ENCODE measurements at places on chromosomes 13 and 19.

- peak; percentile 20 for DNase-seq
Measured at GRCh38 chr13:95603887-95604555, 40.5 kb downstream of the DZIP1 start.

GRCh38 chr19:10384580-10384979 lies 4.2 kb upstream of the TYK2 start:
- DNase-seq = no peak

GRCh38 chr19:45187421-45188100 lies 9.0 kb downstream of the BLOC1S3 start:
- no peak for DNase-seq

GRCh38 chr13:100549316-100549715 lies 39.3 kb downstream of the GGACT start:
- no peak for DNase-seq

DNA sequence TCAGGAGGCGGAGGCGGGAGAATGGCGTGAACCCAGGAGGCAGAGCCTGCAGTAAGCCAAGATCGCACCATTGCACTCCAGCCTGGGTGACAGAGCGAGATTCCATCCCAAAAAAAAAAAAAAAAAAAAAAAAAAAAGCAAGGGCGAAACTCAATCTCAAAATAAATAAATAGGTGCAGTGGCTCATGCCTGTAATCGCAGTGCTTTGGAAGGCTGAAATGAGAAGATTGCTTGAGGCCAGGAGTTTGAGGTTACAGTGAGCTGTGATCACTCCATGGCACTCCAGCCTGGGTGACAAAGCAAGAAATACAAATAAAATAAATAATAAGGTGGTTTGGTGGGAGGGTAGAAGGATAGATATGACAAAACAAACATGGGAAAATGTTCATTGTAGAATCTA lies 39.0 kb upstream of the CYP2S1 start:
- DNase-seq = no peak

- no peak for DNase-seq
Measured at GRCh38 chr13:43309311-43309710, 285.9 kb downstream of the DNAJC15 start.

- DNase-seq = no peak
Measured at GRCh38 chr19:52946322-52947310, 16.1 kb downstream of the ZNF816 start.

DNA sequence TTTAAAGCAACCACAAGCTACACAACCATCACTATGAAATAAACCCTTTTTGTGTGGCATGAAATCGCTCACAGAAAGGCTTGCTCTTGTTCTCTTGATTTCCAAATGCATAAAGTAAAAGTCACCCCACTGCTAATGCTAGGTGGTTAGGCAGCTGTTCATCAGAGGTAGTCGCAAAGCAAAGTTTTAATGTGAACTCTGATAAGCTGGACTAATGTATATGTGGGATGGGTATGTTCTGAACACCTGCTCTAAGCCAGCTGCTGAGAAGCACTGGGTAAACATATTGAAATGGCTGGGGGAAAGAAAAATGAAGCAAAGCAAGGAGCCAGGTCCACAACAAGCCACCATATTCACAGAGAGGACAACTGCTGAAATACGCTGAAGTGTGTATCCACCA lies 142.3 kb downstream of the KLF12 start:
- DNase-seq = no peak

DNA sequence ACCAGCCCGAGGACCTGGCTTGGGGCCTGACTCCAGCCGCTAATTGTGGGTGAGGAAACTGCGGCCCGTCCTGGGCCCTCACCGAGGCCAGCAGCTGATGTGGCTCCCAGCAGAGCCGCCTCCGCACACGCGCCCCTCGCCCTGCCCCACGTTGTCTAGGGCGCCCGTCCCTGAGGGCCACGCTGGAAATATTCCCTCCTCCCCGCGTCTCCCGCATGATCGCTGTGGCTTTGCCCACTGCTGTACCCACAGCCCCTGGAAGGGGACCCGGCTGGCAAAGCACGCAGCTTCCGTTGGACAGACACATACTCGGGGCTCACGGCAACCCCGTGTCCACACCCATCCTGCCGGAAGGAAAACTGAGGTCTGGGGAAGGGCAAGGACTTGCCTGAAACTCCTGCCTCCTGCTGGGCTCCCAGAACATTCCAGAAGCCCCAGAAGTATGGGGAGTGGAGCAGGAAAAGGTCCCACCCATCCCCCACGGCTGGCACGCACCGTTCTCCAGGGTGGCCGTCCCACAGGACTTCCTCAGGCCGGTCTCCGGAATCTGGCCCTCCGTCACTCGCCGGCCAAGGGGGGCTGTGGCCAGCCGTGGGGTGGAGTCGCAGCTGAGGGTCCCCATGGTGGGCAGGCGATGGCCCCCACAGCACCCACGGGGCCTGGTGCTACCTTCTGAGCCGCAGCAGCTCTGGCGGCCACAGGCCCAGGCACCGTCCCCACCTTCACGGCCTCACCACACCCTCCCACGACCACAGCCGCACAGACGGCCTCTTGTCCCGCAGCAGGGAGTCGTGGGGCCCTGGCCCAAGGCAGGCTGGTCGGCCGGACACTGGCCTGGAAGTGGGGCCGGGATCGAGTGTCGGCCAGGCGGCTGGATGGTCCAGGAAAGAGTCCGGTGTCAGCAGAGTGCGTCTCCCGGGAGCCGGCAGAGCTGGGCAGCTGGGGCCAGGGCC lies 13.6 kb upstream of the SHC2 start:
- DNase-seq = no peak

GRCh38 chr19:48253999-48254398 lies 1.7 kb downstream of the CARD8 start:
- no peak for DNase-seq

DNA sequence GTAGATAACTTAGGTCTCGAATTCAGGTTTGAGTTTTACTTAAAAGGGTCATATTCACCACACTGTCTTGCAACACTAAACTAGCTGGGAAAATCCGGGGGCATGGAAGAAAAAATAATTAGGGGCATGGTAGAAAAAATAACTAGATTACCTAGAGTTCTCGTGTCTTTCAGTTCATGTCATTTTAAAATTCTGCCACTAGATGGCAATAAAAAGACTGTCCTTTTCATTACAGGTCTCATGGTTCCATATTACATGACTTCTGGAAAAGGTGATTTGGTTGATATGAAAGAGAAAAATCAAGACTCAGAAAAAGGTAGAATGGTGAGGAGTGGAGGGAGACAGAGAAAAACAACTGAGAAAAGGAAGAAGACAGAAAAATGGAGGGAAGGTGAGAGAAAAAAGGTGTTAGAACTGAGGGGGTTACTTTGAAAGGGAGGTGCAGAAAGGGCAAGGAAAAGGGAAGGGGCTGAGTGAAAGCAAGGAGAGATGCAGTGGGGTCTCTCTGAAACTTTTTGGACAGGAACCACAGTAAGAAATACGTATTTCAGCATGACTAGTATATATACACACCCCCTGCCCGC lies 299.0 kb downstream of the KLF12 start:
- peak; percentile 48 for DNase-seq

DNA sequence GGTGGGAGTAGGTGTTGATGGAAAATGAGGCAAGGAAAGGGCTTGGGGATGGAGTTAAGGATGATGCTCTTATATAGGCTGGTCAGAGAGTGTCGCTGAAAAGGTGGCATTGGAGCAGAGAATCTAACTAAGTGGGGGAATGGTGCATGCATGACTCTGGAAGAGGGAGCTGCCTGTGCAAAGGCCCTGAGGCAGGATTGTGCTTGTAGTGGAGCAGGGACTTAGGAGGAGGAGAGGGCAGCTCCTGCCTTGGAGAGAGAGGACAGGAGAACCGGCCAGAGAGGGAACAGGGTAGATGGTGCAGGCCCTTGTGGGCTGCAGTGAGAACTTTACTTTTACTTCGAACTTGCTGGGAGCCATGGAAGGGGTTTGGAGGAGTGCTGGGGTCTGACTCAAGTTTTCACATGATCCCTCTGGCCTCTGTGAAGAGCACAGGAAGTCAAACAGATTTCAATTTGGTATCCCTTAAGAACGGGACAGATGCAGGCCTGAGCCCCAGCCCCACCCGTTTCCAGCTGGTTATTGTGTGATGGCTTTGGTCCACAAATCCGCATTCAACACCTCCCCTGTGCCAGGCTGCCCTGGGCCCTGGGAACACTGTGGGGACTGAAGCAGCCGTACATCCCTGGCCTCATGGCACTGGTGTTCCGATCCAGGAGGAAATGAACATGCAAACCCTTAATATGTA lies 7.0 kb downstream of the AP2A1 start:
- no peak for DNase-seq

GRCh38 chr13:55230570-55230908 lies 1910.2 kb upstream of the PRR20A start:
- no peak for DNase-seq

- no peak for DNase-seq
Measured at GRCh38 chr19:947090-947706, 21.4 kb downstream of the ARID3A start.

DNA sequence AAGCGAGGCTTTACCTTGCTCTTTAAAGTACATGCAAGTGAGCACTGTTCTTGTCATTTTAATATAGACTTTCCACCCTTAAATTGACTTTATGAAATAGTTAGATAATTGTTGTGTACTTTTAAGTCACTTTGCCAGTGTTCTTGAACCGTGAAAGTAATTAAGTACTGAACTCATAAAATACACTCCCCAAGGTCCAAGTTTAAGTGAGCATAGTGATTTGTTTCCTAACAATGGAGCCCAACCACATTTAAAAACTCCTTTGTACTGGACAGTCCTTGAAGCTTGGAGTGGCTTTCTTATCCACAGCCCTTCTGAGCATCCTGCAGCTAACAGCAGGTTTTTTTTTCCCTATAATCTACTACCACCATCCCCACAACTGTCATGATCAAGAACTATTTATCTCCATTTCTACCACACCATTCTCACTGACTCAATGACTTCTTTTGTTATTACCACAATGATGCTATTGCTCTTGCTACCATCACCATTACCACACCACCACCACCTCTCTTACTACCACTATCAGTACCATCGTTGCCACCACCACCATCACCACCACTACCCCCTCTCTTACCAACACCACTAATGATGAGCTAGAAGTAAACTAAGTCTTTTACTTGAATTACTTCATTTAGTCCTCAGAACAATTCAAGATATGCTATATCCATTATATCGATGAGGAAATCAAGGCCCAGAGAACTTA lies 452.6 kb downstream of the DIAPH3 start:
- no peak for DNase-seq

DNA sequence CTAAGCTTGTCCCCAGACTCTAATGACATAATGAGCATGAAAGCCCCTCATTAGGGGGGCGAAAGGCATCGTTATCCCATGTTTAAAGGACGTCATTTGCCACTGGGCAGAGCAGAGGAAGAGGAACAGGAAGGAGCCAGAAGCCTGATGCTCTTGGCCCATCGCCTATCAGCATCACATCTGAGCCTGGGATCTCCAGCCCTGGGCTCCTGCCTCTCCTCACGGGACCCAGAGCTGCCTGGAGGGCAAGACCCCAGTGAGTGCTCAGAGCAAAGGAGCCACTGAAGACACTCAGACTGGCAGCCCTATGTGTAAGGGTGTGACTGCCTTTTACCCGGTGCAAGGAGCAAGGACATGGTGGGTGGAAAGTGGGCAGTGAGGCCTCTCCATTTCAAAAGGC lies 115.0 kb upstream of the ZNF507 start:
- no peak for DNase-seq

DNA sequence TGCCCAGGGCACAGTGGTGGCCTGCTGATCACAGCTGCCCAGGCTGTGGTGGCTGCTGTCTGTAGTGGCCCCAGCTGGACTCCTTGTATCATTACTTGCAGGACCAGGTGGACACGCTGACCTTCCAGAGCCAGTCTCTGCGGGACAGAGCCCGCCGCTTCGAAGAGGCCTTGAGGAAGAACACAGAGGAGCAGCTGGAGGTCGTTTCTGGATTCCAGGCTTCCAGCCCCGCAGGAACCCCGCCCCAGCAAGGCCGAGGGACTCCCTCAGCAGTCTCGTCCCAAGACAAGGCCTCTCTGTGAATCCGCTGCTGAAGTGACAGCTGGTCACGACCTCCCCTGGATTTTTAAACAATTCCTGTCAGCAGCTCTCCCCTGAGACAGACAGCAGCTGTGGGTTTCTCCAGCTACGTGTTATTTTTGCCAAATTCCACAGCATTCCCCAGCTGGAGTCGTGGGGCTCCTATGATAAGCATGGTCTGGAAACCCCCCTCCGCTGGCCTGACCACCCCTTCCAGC lies 98.3 kb downstream of the SLC7A1 start:
- no peak for DNase-seq

GRCh38 chr19:18478545-18479311 lies 40.8 kb upstream of the ISYNA1 start:
- peak; percentile 77 for DNase-seq

DNA sequence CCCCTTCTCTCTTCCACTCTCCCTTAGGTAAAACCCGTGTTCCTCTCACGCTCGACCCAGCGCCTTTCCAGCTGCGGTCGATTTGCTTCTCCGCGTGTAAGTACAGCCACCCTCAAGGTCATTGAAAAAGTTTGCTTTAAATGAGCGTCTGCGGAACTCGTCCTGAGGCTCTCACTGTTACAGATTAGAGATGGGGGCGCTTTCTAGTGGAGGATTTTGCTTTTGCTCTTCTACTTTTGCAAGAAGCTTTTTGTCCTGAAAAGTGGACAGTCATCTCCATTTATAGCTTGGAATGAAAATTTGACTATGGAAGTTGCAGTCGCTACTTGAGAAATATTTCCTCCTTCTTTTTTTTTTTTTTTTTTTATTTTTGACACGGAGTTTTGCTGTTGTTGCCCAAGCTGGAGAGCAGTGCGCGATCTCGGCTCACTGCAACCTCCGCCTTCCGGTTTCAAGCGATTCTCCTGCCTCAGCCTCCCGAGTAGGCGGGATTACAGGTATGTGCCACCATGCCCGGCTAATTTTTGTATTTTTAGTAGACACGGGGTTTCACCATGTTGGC lies 595 bp upstream of the RAB20 start:
- DNase-seq = no peak

- no peak for DNase-seq
Measured at GRCh38 chr19:16315825-16316505, 8.7 kb upstream of the KLF2 start.

GRCh38 chr13:39895254-39895653 lies 239.8 kb downstream of the COG6 start:
- DNase-seq = no peak

GRCh38 chr13:68850160-68850559 lies 1257.5 kb upstream of the ATXN8OS start:
- no peak for DNase-seq

GRCh38 chr19:37593996-37594303 lies 642 bp downstream of the ZNF571 start:
- DNase-seq = no peak

DNA sequence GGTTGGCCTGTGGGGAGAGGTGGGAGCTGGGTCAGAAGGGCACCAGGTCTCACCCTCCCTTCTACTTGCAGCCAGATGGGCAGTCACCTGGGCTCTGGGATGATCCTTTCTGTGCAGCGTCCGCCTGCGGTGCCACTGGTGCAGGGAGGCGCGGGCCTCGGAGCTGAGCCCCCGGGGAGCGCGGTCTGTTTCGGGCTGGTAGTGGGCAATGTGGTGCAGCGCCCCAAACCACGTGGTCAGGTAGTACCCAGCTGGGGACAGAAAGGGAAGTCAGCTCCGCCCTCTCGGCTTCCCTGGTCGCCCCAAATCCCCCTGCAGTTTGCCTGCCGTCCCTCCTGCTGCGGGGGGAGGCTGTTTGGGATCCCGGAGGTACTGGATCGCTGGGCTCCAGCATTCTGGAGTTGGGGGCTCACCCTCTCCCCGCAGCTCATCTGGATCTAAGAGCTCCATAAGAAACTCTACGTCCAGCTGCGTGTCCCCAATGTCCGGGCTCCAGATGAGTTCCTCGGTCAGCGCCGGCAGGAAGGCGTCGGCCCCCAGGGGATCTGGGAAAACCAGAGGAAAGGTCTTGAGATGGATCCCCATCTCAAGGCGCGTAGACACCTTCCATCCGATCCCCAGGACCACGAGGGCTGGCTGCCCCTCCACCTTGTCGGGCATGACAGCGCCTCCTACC lies 8.8 kb downstream of the RINL start:
- no peak for DNase-seq

- DNase-seq = no peak
Measured at GRCh38 chr19:23436318-23436717, 41.0 kb upstream of the ZNF91 start.

All from RCC 7860 (cell line).